ENCODE measurements at places on chromosomes 7 and 10.

GRCh38 chr7:96041171-96041570 lies 268.8 kb downstream of the DYNC1I1 start:
- no peak for DNase-seq

- peak; percentile 42 for DNase-seq
These were observed 37.9 kb upstream of the ABCB5 start for GRCh38 chr7:20577441-20578071.

DNA sequence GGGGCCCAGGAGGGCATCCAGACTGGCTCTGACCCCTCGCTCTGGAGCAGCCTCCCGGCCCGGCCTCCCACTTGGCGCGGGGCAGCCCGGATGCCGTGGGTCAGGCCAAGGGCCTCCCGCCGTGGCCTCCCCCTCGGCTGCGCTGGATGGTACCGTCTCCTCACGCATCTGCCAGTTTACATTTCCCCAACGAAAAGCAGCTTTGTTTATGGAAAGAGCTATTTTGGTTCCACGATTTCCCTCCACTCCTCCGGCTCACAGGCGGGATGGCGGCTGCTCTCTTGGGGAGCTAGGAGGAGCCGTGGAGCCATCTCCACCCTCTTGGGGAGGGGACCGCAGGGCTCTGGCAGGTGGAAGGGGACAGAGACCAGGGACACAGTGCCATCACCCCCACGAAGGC lies 93.2 kb upstream of the MYL10 start:
- DNase-seq = no peak

- no peak for DNase-seq
These were observed 272.2 kb downstream of the TCF7L2 start for GRCh38 chr10:113222207-113222606.

GRCh38 chr10:23692736-23693135 lies 253.9 kb downstream of the OTUD1 start:
- peak; percentile 51 for DNase-seq

DNA sequence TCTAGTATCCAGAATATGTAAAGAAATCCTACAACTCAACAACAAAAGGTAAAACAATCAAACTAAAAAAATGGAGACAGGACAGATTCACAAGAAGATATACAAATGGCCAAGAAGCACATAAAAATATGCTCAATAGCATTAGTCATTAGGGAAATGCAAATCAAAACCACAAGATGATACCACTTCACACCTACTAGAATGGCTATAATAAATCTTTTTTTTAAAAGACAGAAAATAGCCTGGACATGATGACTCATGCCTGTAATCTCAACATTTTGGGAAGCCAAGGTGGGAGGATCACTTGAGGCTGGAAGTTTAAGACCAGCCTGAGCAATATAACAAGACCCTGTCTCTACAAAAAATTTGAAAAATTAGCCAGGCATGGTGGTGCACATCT lies 27.9 kb upstream of the CHCHD3 start:
- DNase-seq = no peak

DNA sequence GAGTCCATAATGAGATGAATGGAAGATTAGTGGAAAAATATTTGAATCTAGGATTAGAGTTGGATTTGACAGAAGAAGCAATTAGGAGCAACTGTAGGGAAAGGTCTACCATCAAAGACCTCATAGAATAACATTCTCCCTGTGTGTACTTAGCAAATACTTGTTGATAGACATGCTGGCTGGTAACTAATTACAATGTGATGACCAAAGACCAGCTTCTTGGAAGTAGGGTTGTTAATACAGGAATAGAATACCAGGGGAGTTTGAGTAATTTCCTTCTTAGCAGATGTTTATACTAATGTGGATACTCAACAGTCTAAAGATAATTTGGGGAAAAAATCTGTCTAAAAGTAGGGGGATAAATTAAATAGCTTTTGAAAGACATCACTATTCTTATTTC lies 357.5 kb upstream of the BMPER start:
- no peak for DNase-seq

- peak; percentile 97 for DNase-seq
These were observed 37.8 kb upstream of the CACUL1 start for GRCh38 chr10:118792526-118792925.

DNA sequence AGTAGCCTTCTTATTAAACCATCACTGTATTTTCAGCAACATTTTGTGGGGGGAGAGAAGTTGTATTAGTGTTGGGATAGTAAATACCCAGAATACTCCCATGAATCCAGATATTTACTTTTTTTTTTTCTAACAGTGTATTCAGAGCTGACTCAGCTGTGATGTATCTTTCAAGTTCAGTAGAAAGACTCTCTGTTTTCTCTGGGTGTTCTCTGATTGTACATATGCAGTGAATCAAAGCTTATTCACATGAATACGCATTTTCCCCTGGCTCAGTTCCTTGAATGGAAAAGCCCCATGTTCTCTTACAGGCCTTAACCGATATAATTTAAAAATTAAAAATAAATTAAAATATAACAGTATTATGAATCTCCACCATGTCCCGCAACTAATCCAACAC lies 1.3 kb downstream of the TFPI2 start:
- no peak for DNase-seq

GRCh38 chr10:16292366-16292765 lies 144.4 kb upstream of the PTER start:
- no peak for DNase-seq

DNA sequence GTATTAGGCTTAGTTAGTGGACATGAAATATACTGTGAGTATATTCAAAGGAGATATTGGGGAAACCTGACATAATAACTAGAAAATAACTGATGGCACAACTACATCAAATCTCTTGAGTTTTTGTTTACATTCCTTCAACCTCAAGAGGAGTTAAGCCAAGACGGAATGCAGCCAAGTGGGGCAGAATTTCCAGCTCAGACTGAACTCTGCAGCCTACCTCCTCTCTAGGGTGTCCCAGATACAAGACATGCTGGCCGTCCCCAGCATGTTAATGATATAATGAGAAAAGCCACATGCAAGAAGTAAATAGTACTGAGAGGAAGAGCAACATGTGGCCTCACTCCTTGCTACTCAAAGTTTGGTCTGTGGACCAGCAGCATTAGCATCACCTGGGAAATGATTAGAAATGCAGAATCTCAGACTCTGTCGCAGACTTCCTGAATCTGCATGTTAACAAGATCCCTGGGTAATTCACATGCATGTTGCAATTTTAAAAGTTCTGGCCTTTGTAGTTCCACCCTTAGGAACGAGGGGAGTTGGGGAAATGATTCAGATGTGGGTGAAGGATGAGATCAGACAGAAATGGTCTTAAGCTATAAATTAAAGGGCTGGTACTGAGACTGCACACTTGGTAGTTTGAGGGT lies 118.4 kb upstream of the CACUL1 start:
- DNase-seq = peak; percentile 83

DNA sequence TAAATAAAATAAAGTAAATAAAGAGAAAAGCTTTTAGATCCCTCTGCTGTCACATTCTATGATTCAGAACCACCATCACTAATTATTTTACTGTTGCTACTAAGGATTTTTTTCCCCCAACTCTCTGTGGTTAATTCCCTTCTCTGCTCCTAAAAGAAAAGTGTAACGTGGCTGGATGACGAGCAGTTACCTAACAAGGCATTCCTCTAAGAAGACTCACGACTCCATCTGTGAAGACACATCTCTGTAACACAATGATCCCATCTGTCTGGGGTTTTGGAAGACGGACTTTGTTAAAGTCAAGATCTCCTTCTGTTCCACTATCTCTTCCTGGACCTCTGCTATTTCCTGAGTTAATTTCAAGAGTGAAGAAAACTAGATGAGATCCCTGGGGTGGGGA lies 179.9 kb downstream of the SFMBT2 start:
- DNase-seq = no peak

DNA sequence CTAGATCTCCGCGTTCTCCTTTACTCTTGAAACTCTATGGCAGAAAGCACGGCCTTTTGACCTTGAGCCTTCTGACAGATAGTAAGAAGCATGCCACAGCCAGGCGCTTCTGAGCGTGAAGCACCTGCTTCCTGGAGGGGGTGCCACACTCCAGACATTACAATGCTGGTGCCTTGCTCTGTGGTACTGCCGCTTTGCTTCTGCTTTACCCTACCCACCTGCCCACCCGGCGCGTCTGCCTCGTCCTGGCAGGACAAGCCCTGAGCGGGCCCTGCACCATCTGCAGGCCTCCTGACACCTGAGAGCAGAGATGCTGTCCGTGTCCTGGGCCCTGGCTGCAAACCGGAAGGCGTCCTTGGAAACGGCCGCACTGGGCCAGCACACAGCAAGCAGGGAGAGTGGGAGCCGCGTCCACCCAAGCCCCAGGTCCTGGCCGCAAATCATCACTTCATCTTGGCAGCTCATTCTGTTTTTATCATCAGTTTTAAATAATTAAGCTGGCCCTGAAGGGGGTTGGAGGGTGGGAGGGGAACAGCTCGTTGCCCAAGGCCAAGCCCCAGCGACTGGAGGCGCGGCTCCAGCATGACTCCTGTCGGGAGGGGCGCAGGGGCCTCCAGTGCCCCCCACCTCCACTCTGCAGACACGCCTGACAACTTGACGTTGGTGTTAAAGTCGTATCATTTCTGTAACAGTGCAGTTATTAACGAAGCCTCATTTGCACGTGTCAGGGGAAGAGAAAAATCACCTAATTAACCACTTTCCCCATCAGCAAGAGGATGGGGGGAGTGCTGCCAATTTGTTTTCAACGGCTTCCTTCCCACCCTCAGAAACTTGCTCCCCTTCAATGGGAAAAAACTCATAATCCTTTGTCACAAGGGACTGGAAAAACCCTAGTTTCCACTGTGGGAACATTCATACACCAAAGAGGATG lies 132.2 kb downstream of the MAD1L1 start:
- no peak for DNase-seq

DNA sequence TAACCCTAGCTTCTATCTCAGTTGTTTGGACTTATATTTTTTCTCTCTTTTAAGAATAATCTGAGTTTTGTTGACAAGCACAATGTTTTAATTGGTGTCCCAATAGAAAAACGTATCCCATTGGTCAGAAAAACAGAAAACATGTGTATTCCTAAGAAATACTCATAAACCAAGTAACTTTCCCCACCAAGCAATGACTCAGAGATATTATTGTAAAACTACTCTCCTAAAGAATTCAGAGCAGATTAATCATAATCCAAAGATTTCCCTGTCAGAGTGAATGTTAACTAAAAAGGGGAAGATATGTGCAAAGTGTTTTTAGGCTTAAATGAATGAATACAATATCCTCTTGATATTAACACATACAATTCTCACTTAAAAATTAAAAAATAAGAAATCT lies 29.4 kb upstream of the MBL2 start:
- DNase-seq = no peak

DNA sequence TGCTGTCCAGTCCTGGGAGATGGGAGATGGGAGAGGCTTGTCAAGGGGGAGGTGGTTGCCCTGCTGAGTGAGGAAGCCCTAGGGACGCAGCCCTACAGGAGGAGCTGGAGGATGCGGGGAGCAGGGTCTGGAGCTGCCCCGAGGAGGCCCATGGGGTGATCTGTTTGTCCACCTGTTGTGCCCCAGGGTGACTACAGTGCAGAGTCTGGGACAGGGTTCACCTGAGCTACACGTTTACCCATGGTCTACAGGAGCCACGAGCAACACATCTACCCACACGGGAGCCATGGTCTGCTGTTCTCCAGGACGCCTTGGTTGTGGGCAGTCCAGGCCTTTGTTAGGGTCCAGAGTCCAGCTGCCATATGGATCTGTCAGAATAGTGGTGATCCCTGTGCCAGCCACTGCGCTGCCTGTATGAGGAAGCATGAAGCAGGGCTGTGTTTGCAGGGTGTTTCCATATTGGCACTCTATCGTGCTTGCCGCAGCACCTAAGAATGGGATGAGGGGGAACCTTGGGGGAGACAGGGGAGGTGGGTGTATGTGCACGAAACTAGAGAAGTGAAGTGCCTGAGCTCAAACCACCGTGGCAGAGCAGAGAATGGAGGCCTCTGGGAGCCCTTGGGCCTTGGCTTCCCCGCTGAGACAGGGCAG lies 23.7 kb downstream of the ZNF775 start:
- DNase-seq = no peak

GRCh38 chr7:129950191-129950932 lies 2.4 kb downstream of the UBE2H start:
- DNase-seq = peak; percentile 41

DNA sequence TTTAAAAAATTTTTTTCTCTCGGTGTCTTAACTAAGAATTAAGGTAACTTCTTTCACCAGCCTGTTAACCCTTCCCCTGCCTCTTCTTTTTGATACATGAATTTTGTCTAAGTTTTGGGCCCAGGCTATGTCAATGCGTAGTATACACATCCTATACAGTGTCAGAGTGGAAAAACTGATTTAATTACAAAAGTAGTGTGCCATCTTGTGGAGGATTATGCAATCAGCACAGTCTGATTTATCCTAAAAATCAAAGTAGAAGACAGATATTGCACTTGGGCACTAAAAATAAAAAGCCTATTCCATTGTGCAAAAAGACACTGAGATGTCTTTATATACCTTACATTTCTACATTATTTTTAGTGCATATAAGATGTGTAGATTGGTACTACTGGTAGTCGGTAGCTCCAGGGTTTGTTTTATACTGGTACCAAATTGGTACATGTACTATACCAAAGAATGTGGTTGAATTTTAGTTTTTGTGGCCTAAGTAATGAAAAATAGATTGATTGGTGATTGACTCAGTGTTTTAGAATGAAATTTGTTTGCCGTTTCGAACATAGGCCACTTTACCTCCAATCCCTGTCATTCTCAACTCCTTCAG lies 96.6 kb downstream of the MKLN1 start:
- DNase-seq = peak; percentile 55

DNA sequence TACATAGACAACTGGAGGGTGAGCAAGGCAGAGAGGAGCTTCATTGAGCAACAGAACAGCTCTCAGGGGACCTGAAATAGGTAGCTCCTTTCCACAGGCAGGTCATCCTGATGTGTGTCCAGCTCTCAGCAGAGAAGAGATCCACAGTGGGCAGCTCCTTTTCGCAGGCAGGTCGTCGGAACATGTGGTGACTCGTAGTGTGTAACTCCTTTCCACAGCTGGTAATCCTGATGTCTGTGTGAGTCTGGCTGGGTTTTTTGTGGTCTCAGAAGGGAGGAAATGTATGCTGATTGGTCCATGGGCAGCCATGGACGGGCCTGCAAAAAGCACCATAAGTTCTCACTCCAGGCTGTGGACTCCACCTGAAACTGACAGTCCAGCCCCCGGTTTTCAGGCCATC lies 24.4 kb upstream of the TES start:
- DNase-seq = no peak

GRCh38 chr7:116368965-116369364 lies 130.6 kb upstream of the CAV2 start:
- no peak for DNase-seq

DNA sequence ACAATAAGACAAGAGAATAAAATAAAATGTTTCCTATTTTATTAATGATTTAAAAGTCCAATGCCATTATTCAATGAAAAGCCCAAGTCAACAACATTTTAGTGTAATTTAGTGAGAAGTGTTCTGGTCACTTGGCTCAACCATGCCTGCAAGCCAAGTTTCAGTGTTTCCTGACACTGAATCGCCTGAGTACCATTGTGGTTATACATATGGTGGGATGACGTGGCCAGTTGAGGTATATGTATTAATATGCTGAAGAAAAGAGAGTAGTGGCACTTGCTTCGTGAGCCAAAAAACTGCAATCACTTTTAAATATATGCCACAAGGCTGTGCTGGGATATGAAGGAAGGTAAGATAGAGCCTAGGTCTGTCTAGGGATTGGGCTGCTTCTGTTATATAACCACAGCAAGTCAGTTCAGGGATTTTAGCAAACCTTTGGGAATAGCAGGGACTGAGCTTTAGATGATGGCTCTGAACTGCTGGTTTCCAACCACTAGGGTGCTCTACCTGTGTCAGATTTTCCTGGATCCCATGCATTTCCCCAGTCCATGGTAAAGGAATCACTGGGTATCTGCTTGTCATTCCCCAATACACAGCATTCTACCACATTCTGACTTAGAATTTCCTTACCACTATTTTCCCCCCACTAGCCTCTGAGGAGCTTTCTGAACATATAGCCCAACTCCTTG lies 214.0 kb upstream of the PRPS1L1 start:
- DNase-seq = no peak

Measured in inflammatory macrophage treated with lipopolysaccharide for 4 hours (primary cell).